ENCODE measurements at places on chromosomes 16 and 17. TPM values are rescaled to one million over a fixed set of nuclear protein-coding genes. Genes with fewer than 3 reads are reported as not detected.

The IRF8 gene
- total RNA-seq = 20.6 TPM

The SEBOX gene
- not detected for total RNA-seq

The RNF157 gene
- 1.9 TPM for total RNA-seq

GRCh38 chr17:67440277-67441051, 63.4 kb downstream of the PITPNC1 start:
- no peak for DNase-seq

GRCh38 chr16:82282662-82283061, 112.6 kb upstream of the MPHOSPH6 start:
- no peak for DNase-seq

DNA sequence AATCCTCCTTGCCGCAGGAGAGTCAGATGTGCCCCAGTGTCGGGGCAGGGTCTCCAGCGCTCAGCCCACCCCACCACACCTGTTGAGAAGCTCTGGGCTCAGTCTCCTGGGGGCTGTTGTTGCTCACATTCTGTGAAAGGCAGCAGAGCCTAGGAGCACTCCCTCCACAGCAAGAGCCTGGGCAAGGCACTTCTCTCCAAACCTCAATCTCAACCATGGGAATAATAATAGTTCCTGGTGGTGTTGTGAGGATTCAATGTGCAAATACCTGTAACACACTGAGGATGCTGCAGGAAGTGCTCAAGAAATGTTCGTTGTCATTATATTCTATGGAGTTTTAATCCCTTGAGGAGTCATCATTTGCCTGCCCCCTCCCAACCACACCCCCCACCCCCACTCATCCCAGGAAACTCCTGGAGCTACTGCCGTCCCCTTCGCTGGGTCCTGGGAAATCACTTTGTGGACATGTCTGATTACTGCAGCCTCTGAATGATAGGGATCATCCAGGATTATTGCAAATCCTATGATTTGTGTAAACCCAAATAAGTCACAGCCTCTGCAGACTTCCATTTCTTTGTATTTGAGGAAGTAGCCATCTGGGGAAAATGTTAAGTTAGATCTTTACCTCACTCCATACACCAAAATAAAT, 61.5 kb downstream of the CCT6B start:
- DNase-seq = no peak

Measured in urinary bladder (tissue), 4 donors.